ENCODE measurements at places on chromosomes 1 and 21.

DNA sequence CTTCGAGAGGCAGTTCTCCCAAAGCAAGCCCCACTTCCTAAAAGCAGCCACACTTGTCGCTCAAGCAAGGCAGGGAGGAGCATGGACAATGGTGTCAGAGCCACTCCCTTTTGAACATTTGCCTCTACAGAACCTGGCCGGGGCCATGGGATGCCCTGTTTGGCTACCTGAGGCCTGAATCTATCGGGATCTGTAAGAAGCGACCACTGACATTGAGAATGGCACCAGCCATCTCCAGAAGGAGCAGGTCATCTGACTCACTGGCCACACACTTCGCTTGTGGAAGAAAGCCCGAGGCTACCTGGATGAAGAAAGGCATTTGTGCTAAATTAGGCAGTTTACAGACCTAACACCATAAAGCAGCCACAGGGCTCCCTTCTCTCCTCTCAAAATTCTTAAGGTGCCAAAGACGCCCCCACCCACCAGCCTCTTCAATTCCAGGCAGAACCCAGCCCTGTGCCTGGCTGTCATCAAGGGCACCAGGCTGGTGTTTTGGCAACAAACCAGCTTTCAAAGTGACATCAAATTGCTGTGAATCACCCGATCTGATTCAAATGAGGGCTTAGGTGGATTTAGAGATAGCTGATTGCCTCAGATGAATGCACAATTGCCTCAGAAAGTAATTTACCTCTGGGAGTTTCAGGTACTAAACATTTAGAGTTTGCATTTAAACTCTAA is 104.8 kb downstream of the ETS2 start:
- no peak for DNase-seq

- no peak for DNase-seq
Measured at GRCh38 chr1:35882586-35882944, 444 bp upstream of the AGO1 start.

DNA sequence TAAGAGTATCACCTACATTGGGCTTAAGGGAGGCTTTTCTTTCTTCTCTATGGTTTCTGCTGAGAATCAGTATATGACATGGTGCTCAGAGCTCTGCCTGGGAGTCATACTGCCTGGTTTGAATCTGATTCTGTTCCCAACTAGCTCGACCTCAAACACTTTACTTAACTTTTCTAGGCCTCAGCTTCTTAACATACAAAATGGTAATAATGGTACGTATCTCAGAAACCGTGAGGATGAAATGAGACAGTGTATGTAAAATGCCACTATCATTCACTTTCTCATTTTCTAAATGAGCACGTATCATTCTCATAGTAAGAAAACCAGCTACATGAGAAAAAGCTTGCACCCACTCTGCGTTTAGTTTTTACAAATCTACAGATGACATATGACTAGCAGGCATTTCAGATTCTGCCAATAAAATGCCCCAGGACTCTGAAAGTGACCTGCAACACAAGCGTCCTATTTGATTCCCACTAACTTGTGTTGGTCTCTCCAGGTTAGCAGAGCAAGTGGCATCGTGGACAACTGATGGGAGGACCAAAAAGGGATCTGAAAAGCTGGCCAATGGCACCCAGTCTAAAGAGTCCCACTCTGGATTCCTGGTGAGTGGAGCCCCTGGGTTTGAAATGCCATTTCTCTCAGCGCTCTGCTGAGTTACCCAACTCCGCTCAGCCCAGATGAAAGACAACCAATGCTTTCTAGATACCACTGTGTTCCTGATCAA is 6.1 kb downstream of the CTNNBIP1 start:
- no peak for DNase-seq

DNA sequence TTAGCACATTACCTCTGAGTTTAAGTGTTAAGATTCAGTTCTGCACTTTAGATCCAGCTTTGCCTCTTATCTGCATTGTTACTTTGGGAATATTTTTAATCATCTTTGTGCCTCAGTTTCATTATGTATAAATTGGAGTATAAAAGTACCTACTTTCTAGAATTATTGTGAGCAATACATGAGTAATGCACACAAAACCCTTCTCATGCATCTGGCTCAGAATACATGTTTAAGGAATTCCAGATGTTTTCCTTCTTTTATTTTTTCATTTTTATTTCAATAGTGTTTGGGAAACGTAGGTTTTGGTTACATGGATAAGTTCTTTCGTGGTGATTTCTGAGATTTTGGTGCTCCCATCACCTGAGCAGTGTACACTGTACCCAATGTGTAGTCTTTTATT is 14.2 kb downstream of the C8A start:
- DNase-seq, result no peak

GRCh38 chr1:178434899-178435435 is 61.8 kb downstream of the CLEC20A start:
- DNase-seq, result no peak
